ENCODE measurements at places on chromosomes 1 and 21.

DNA sequence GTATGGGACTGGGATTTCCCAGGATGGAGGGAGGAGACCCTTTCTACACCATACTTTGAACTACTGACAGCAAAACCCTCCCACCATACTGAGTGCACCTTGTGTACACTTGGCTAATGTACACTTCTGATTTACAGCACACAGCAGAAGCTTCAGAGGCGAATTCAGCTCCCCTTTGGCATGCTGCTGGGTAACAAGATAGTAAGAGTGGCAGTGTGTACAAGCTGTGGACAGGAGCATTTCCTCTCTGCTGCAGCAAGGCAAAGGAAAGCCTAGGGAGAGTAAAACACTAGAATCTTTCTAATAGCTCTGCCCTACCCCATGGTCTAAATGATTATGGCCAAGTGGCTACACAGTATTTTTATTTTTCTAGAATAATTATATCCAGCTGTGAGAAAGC, 83.9 kb upstream of the ARTN start:
- no peak for DNase-seq

DNA sequence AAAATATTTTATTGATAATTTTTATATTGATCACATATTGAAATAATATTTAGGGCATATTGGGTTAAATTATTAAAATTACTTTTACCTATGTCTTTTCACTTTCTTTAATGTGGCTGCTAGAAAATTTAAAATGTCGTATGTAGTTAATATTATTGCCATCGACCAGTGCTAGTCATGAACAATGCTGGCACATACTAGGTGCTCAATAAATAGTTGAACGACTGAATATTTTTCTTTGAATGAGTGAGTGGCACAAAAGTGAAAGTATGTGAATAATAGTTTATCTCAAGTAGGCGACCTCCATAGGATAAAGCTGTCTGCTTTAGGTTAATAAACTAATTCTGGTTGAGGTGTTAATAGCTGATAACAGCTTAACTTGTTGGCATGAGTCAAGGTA, 150.8 kb upstream of the FGGY start:
- DNase-seq = no peak

GRCh38 chr21:32974653-32975052, 51.1 kb upstream of the OLIG2 start:
- no peak for DNase-seq

GRCh38 chr1:181179279-181179986, 90.9 kb downstream of the IER5 start:
- no peak for DNase-seq

DNA sequence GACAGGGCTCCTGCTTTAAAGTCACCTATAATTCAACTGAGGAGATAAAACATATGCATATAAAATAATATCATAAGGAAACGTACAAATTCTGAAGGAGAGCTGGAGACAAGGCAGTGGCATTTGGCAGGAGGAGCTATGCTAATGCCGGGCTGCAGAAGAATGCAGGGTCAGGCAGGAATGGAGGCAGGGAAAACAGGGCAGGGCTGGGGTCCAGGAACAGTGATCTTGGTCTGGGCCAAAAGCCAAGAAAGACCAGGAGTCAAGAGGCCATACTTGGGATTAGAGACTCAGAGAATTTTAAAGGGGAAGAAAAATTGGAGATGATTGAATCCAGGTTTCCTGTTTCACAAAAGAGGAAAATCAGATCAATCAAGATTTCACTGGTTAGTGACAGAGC, 20.0 kb upstream of the BRDT start:
- no peak for DNase-seq

DNA sequence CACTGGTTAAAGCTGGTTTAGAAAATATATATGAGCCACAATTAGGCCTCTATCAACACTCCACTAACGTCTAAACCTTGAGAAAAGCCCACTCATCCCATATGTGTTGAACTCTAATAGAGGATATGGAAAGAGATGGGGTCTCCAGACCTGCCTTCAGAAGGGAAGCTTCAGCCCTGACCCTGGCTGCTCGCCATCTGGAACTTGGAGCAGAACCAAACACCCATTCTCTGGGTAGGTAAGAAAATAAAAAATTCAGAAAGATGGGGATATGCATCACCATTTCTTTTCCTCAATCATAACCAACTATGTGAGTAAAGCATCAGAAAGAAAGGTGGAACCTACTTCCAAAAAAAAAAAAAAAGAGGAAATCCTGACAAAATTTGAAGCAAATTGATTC, 666.2 kb downstream of the PTPRC start:
- DNase-seq = no peak

GRCh38 chr21:22710721-22711120, 1712.5 kb downstream of the NCAM2 start:
- no peak for DNase-seq

GRCh38 chr1:25041916-25042315, 111.8 kb upstream of the RUNX3 start:
- no peak for DNase-seq

GRCh38 chr1:6347641-6348487, 45.7 kb downstream of the ACOT7 start:
- DNase-seq = peak; percentile 64

GRCh38 chr1:17979815-17980214, 127.8 kb upstream of the IGSF21 start:
- no peak for DNase-seq

All from GM12892 (cell line).